Stimulated activated naive CD4-positive, alpha-beta T cell (primary cell): ENCODE measurements at places on chromosomes 6 and 20.

DNA sequence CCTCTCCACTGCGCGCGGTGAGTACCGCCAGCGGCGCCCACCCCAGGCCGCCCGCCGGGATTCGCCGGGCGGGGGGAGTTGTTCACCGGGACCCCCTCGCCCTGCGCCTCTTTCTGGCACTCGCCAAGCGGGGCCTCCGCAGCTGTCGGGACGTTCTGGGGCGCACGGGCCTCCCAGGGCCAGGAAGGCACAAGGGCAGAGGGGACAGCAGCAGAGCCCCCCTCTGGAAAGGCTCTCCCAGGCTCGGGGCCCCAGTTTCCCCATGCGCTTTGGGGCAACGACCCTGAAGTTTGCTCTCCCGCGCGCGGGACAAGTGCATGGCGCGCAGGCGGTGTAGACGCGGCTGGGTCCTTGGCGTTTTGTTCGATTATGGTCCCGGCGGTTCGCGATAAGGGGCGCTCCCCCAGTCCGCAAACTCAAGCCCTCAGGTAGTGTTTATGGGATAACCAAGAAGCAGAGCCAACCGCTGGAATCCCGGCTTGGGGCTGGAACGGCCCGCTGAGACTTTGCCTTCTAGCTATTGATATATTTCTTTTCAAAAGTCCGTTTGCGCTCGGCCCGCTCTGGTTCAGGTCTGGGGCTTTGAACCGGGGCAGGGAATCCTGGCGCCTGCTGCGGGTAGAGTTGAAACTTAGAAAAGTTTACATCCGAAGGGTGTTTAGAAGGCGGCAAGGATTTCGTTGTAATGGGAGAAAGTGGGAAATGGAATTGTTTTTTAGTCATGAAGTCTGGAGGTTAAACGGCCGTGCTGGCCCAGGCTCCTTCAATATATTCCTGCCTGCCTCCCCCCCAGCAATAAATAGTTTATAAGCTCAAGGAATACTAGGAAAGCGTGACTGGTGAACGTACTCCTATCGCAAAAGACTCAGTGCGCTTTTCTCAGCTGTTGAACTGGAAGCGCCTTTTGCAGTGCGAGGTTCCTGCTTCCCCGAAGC, 595 bp downstream of the EYA2 start:
- DNase-seq = no peak

DNA sequence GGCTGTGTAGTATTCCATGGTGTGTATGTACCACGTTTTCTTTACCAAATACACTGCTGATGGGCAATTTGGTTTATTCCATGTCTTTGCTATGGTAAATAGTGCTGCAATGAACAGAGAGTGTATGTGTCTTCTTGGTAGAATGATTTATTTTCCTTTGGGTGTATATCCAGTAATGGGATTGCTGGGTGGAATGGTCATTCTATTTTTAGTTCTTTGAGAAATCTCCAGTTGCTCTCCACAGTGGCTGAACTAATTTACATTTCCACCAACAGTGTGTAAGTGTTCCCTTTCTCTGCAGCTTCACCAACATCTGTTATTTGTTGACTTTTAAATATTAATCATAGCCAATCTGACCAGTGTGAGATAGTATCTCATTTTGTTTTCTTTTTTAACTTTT, 13.9 kb downstream of the CST9L start:
- no peak for DNase-seq

GRCh38 chr6:157221049-157221816, 102.1 kb downstream of the TMEM242 start:
- DNase-seq = peak; percentile 75

DNA sequence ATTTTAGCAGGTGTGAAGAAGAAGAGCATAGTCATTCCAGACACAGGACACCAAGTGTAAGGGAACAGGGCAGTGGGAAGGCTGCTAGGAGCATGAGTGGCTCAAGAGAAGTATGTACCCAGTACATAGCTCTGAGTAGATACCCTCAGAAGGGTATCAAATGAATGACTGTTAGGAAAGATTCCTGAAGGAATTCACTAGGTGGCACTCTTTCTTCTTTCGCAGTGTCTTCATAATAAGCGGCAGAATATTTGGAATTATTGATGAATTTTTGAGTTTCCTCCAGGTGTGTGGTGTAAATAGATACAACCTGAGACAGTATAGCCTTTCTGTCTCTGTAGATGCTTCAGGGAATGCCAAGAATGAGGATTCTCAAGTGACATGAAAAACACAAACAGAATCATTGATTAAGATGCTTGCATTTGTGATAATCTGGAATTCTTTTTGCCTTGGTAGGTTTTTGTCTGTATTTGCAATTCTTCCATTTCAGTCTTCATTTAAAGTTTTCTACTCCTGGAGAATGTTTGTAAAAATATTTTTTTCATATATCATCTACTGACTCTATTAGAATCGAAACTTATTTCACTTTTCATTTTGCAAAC, 264.3 kb upstream of the RIMS1 start:
- no peak for DNase-seq

DNA sequence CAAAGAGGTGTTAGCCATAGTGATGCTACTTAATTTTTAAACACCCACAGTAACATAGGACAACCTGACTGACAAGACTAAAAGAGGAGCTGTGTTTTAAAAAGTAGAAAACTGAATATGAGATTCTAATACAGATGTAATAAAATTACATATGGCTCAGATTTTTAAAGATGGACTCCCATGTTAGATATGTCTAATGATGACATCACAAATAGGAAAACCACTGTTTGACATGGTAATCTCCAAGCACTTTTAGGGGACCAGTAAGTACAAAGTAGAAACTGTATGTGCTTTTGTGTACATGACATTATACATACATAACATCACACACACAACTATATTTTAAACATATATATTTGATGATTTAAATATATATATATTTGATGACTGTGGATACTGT, 16.8 kb downstream of the GCLC start:
- no peak for DNase-seq

DNA sequence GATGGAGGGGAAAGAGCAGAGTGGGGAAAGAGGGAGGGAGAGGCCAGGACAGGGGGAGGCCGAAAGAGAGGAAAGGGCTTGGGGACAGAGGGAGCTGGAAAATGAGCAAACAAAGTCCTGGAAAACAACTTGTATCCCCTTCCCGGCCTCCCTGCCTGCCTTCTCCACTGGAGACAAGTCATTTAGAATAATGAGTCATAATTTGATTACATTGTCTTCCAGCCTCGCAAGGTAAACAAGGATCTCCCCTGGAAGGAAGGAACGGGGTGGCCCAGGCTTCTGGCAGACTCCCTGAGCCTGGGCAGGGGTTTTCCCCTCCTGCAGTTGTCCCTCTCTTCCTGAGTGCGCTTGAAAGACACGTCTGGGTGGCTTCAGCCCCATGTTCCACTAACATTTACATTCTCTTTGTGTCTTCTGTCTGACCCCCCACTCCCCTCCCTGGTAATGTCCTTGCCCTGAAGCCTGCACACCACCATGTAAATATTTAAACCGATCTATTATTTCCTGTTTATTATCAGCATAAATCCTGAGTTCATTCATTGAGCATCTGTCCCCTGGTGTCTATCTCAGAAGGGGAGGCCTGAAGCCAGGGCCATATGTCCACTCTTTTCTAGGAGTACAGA, 12.1 kb upstream of the MRPS18A start:
- no peak for DNase-seq

DNA sequence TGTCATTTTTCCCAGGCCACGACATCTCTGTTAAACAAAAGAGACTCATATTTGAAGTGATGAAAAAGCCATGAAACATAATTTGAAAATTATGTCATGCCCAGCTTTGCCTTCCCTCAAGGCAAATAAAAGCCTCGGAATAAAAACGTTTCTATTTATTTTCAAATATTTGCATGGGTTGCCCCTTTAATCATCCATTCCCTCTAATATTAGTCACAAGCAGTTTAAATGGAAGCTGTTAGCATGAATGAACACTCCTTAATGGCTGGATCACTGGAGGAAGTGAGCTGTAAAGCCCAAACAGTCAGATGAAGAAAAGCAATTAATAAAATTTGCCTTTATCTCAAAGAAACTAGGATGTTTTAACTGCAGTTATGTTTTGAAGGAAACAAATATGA, 69.3 kb upstream of the STMND1 start:
- no peak for DNase-seq

DNA sequence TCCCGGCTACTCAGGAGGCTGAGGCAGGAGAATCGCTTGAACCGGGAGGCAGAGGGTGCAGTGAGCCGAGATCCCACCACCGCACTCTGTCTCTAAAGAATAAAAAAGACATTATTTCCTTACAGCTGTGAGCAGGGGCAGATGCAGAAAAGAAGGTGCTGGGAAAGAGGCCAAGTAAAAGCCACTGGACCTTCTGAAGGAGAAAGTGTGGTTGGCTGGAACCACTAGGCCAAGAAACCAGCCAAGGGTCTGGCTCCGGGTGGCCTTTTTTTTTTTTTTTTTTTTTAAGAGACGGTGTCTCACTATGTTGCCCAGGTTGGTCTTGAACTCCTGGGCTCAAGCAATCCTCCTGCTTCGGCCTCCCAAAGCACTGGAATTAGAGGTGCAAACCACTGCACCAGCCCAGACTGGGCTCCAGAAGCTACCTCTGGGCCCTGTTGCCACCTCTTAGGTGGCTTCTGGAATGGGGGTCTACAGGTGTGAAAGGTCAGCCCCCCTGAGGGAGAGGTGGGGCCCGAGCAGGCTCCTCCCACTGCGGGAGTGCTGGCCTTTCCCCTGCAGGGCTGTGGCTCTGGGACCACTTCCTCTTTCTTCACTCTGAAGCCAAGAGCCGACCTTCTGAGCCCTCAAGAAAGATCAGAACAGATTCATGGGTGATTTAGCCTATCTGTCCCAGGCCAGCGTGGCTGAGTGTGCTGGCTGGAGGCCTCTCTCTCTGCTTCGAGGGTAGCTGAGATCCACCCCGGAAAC, at the start of gene FGD2:
FGD2 (plus strand) TSS at position 595 of the 750 bp plus-strand sequence. CDS start 163 bp downstream, outside the sequence.
- DNase-seq = no peak

- no peak for DNase-seq
Measured at GRCh38 chr6:22383016-22383415, 86.2 kb upstream of the PRL start.

DNA sequence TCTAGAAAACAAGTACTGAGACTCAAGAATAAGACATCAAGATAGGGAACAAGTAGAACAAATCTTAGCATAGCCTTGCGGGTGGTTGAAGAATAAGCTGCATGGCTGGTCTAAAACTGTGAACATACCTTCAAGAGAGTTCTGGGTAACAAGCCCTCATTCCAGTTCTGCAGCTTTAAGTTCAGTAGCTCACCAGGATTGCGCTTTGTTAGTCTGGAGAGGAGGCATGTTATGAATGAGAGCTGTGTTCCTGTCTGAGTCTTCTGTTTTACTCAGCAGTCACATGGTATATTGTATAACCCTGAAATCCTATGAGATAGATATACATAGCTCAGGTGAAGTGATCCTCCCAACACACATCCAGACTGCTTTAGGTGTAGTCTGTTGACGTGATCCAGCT, 406.6 kb upstream of the IRAK1BP1 start:
- DNase-seq = no peak

DNA sequence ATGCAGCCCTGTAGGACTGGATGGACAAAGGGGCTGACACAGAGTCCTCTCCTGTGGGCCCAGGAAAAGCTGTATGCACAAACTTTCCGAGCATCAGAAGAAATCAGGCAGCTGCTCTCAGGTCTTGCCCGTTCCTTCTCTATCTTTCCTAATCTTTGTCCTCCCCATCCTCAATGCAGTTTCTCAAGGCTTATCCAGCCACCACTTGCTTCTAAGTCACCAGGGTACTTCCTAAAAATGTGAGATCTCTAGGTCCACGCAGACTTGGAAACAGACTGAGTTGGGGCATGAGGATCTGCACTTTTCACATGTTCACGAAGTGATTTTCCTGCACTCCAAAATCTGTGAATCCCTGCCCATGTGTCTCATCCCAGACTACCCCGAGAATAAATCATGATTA, 394.5 kb upstream of the SLC35B3 start:
- DNase-seq = no peak

- DNase-seq = no peak
Measured at GRCh38 chr6:108968325-108969316, 120.4 kb downstream of the ARMC2 start.

GRCh38 chr6:5670811-5671561, 335.7 kb downstream of the NRN1 start:
- peak; percentile 41 for DNase-seq

GRCh38 chr6:33585403-33586107, 5.5 kb upstream of the BAK1 start:
- DNase-seq = peak; percentile 68

GRCh38 chr6:128499079-128499731, 21.2 kb downstream of the PTPRK start:
- DNase-seq = no peak

DNA sequence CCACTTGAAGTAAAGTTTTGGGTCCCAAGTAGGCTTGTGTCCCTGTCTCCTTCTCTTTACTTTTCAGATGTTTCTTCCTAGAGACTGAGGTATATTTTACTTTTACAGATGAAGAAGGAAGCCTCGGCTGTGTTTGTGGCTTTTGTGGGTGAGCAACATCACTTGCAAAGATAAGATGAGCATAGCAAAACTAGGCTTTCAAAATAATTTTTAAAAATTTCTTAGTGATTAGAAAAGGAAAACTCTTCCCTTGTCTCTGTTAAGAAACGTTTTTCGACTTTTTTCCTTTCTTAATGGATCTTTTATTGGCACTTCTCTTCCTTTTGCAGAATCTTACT, 7.6 kb downstream of the PTPN1 start:
- peak; percentile 19 for DNase-seq

DNA sequence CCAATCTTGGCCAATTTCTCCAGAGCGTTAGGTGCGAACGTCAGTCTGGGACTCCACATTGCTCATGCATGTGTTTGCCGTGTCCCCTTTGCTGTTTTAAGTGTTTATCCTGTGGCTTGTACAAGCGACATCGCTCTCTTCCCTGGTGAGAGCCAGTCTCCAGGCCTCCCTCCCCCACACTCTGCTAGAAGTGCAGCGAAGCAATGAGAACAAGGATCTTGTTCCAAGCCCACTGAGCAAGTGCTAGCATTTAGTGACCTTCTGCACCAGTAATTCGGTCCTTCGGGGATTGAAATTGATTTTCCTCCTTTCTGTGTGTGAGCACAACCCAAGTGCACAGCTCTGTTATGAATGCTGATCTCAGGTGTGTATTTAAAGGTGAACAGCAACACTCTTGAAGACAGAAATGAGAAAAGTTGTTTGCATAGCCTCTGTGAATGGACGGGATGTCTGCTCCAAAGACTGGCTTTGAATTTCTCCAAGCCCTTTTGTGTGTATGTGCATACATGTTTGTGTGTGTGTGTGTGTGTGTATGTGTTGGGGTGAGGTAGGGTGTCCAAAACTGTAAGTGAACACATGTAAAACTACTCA, 29.0 kb downstream of the CD83 start:
- no peak for DNase-seq

DNA sequence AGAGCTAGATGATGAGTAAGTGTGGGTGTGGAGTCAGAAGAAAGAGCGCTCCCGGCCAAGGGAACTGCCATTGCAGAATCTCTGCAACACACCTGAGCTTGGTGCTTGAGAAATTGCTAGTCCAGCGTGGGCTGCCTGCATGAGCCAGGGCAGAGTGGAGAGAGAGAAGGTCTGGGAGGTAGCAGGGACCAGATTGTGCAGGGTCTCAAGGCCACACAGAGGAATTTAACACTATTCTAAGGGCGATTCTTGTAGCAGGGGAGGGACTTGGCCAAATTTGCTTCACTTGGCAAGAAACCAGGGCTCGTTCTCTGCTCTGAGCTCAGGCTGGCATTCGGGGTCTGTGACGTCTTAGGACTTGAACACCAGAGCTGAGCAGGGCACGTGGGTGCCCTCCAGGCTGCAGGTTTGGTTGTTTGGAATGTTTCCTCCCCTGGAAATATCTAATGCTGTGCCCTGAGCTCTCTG, 53.5 kb downstream of the BCAS4 start:
- no peak for DNase-seq

GRCh38 chr20:1337441-1337840, 8.5 kb upstream of the SDCBP2 start:
- no peak for DNase-seq
